ENCODE measurements at places on chromosomes 11 and 22.

GRCh38 chr11:111444040-111444439, 65.0 kb upstream of the POU2AF1 start:
- no peak for DNase-seq

DNA sequence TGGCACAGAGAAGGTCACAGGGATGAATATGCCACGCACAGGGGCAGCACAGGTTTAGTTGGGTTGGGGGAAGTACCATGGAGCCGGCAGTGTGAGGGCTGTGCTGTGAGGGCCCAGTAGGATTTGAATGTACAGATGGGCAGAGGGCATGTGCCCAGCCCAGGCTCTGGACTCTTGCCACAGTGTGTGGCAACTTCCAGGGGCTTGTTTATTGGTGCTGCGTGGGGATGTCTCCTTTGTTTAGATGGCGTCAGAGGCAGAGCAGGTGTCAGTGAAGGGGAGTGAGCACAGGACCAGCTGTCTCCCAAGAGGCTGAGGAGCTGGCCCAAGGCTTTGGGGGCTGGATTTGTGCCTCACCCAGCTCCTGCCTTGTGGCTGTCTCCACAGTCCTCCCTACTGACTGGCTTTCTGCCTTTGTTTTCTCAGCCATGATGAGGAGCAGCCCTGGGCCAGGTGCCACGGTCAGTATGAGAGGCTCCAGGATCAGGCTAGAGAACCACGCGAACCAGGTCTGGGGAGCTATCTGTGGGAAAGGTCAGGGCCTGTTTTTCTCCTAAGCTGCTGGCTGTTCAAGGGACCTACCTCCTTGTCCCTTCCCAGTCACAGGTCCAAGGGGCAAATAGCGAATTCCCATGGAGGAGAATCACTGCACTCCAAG, 21.9 kb downstream of the SUN2 start:
- DNase-seq: no peak

DNA sequence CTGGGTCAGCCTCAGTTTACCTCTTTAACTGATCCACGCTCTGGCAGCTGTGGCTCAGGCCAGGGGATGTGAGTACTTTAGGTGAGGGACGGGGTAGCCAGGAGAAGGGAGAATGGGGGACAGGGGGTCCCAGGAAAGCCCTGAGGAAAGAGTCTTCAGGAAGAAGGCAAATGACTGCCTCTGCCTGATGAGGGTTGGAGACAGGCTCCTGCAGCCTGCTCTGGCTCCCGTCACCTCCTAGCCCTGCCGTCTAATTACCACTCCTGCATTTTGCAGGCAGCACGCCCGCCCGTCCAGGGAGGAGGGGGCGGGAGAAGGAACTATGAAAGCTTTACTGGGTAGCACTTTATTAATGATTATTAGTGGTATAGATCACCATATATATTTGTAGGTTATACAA, 116.6 kb downstream of the CEP164 start:
- DNase-seq: no peak

DNA sequence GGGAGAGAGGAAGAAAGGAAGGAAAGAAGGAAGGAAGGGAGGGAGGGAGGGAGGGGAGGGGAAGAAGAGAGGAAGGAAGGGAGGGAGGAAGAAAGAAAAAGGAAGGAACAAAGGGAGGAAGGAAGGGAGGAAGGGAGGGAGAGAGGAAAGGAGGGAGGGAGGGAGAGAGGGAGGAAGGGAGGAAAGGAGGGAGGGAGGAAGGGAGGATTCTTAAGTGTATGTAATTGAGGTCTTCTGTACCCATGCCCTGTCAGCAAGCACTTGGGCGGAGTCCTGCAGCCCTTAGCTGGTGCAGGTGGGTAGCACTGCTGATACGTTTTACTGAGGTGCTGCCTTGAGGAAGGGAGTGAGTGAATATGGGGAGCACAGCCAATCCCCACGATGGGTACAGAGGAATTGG, 56.9 kb upstream of the RASD2 start:
- peak; percentile 33 for DNase-seq

GRCh38 chr11:46075928-46076327, 45.3 kb downstream of the PHF21A start:
- DNase-seq: no peak

DNA sequence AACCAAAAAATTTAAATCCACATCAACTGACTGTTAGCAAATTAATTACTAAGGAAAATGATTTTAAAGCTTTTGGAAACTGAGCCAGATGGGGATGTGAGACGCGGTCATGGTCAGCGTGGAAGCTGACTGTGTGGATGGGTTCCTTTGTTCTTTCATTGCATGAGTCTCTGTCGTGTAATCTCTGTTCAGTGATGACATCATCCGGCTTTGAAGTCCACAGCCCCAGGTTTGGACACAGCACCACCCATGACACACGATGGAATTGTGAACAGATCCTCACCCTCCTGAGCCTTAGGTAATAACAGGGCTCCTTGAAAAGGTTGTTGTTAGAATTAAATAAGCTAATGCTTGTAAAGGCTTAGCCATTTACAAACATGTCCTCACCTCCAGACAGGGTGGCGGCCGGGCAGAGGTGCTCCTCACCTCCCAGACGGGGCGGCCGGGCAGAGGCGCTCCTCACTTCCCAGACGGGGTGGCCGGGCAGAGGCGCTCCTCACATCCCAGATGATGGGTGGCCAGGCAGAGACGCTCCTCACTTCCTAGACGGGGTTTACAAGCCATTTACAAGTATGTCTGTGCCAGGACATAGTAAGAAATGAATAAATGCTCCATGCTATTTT, 677.3 kb downstream of the TBC1D22A start:
- DNase-seq: no peak

Data from left forelimb (tissue), 1 donor.